Cardiac fibroblast (primary cell): ENCODE measurements at places on chromosomes 1 and 21.

DNA sequence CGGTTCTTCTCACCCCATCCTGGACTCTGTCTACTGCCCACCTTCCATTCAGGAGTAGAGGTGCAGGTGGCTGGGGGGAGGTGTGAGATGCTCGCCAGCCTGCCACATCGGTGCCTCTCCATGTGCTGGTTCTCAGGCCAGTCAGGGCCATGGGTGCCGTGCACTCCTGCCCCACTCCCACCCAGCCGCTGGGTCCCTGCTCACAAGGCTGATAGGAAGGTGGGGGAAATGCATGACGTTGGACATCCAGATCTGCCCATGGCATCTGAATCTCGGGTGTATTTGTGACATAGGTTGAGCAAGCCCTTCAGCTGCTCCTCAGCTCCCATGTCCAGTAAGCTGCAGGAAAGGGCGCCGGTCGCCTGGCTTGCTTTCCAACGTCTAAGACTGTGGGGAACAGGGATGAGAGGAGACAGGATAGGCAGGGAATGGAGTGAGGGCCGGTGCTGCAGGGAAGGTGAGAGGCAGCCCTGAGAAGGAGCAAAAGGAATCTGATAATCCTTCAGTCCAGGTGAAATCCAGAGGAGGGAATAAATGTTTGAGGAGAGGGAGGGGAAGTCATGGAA is 11.8 kb downstream of the S100A7A start:
- DNase-seq, result no peak

DNA sequence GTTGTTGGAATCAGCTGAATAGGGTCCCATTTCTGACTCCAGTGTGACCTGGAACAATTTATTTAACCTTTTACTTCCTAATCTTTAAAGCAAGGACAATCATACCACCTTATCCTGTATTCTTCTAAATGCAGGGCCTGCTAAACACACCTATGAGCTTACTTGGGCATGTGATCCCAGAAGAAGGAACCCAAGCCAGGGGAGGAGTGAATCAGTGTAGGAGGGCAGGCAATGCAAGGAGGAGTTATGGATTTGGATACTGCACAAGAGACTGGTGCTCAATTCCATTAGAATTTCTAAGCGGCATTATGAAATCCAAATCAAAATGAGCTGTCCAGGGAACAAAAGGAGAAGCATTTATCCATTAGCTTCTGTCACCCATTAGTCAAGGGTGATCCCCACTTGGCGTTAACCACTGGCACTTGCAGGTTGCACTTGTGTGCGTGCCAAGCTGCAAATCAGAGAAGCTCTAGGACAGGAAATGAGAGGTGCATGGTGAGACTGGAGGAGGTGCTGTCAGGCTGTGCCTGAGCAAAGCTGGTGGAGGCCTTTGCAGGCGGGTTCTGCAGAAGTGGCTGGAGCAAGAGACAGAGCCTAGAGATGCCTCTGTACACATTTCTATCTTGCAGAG is 297.2 kb upstream of the PLXNA2 start:
- DNase-seq, result no peak

- no peak for DNase-seq
Measured at GRCh38 chr1:234102583-234102982, 198.1 kb downstream of the SLC35F3 start.

DNA sequence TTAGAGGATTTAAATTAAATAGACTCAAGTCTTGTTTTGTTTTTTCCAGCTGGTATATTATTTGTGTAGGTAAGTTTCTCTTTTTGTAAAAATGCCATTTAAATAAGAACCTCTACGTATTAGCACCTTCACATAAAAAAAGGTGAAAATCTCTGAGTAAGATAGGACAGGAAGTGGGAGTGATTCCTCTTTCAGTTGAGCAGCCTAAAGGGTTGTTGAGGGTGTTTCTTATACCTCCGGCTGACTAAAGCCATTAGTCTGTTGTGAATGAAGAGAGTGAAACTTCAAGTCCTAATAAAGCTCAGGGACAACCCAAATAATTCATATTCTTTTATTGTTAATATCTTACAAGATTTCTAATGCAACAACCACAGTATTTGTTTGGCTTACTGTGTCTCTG is 188.7 kb downstream of the CHRM3 start:
- no peak for DNase-seq
